HEK293T (cell line): ENCODE measurements at places on chromosomes 5 and 9.

DNA sequence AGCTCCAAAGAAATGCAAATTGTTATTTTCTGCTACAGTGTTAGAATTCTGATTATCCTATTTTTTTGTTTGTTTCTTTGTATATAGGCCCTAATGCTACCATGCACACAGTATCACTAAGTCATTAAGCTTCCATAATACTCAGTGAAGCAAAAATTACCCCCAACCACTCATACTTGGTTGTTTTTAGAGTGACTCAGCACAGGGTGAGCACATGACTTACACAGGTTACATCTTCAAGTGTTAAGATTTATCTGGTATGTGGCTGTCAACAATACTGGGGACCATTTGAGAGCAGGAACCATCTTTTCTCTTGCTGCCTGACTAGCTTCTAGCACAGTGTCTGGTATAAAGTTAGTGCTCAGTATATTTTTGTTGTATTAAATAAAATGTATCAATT lies 255.8 kb upstream of the SLC24A2 start:
- no peak for DNase-seq

DNA sequence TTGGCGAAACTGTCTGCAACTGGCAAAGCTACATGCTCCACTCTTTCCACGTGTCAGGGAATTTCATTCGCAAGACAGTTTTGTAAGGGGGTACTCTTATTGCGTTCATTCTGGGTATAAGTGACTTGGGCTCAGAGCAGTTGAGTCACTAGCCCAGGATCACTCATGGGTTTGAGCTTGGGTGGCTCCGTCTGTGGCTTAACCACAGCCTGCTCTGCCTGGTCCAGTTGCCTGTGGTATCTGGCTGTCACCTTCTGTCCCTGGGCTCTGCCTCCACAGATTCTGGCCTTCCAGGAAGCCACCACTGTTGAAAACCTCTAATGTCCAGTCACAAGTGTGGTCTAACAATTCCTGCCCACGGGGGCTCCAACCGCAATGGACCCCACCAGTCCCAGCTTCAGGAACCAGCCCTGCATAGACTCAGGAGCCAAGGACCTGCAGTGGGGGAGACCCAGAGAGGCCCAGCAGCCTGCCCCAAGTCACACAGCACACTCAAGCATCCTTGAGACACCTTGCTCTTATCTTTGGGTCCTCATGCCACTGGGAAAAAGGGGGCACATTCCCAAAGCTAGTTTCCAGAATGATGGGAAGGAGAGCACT lies 10.4 kb downstream of the KIF12 start:
- no peak for DNase-seq

- DNase-seq = no peak
Measured at GRCh38 chr9:135290086-135290485, 189.5 kb upstream of the PPP1R26 start.

GRCh38 chr5:101688156-101688555 lies 607.9 kb downstream of the SLCO4C1 start:
- DNase-seq = no peak

DNA sequence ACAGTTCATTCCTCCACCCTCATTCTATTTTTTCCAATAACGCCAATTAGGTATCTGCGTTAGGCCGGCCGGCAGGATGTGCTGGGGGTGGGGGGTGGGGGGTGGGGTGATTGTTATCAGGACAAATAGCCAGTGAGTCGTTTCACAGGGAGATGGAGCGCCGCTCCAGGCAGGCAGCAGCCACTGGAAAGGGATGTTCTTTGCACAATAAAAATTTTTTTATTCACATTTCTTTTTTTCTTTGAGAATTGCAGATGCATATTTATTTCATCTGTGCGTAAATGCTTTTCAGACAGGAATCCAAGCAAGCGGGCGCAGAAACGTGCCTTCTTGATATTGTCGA lies 4.1 kb downstream of the LMX1B start:
- no peak for DNase-seq

- no peak for DNase-seq
Measured at GRCh38 chr9:126331964-126332748, 5.5 kb downstream of the MVB12B start.

- no peak for DNase-seq
Measured at GRCh38 chr5:138444774-138445546, 6.1 kb downstream of the REEP2 start.

GRCh38 chr9:87406543-87407166 lies 91.0 kb upstream of the DAPK1 start:
- DNase-seq = no peak

- no peak for DNase-seq
Measured at GRCh38 chr5:9239071-9239470, 306.8 kb downstream of the SEMA5A start.

- DNase-seq = no peak
Measured at GRCh38 chr5:98780390-98780789, 6.9 kb downstream of the RGMB start.

DNA sequence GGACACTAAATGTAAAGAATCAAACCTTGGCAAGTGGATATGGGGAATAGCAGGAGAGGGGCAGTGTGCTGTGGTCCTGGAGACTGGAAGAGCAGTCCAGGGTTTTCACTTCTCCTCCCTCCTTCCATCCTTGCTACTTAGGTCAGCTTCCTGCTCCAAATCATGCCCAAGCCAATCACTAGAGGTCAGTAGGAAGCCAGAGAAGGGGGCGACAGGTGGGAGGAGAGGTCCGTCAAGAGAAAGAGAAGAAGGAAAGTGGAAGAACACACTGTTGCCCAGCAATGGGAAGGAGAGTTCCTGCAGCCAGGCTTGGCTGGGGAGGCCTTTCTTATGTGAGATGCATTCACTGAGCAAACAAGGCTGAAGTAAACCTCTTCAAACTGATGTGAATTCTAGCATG lies 289.6 kb downstream of the DTWD2 start:
- DNase-seq = peak; percentile 7

DNA sequence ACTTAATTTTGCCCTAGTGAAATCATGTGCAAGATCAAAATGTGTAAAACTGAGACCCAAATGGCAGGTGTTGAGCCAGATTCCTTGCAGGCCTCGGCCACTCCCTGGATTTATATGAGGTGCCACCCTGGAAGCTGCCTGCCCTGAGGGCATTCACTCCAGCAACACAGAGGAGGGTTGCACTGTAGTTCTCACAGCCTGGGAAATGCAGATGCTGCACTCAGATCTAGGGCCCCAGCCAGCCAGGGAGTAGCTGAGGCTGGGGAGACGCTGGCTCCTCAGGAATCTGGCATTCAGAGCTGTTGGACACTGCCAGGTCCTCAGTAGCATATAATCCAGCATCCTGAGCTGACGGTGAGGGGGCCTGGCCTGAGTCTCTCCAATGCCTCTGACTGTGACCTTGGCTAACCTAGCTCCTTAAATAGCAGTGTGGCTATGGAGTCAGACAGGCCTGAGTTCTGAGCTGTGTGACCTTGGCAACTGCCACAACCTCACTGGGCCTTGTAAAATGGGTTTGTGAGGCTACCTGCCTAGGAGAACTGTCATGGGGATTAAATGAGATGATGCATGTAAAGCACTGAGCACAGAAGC lies 8.7 kb downstream of the KCNMB1 start:
- DNase-seq = no peak

GRCh38 chr5:138659561-138659960 lies 84.4 kb upstream of the HSPA9 start:
- no peak for DNase-seq

DNA sequence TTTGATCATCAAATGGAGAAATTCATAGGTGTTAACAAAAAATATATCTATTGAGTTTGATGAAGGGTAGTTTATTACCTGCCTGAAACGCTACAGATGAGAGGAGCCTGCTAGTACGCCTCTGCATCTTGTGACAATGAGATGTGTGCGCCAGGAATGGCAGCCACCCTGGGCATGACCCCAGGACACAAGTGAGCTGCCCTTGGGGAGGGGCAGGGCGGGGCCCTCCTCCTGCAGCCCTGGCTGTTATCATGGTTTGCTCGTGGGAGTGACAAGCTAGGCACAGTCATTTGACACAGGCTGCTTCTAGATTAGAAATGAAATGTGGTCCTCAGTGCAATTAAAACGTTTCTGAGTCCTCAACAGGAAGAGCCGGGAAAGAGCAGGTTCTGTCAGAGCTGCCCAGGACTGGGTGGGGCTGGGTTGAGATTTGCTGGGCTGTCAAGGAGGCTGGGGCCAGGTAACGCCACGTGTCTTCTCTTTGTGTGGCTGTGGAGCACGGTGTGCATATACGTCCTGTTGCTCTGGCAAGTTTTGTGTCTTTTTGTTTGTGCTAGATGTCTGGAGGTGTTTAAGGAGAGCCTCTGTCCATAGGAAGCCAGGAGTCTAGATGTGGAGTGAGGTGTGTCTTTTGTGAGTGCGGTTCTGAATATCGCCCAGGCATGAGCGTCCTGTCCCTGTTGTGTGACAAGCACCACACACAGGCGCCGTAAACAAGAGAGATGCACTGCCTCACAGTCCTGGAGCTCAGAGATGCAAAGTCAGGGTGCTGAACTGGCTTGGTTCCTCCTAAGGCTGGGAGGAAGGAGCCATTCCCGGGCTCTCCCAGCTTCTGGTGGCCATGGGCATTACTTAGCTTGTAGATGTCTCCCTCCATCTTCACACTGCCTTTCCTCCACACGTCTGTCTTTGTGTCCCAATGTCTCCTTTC lies 129.0 kb upstream of the IRX4 start:
- DNase-seq = no peak

- DNase-seq = no peak
Measured at GRCh38 chr9:112817860-112818203, 67.3 kb downstream of the SNX30 start.

GRCh38 chr5:67814569-67815311 lies 400.8 kb upstream of the PIK3R1 start:
- no peak for DNase-seq

DNA sequence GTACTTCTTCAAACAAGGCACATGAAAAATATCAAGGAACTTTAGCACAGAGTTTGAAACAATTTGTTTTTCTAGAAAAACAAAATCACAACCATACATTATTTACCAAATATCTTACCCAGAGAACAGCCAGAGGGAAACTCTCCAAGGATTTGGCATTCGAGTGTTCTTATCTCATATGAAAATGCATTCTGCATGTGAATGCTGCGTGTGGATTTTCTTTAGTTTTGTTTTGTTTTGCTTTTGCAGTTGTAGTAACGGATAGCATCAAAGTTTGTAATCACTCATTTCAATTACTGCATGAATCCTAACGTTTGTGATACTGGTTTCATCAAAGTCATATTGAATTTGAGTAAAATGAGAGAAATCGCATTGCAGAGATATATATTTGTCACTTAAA lies 28.0 kb downstream of the ADAMTSL1 start:
- DNase-seq = no peak

DNA sequence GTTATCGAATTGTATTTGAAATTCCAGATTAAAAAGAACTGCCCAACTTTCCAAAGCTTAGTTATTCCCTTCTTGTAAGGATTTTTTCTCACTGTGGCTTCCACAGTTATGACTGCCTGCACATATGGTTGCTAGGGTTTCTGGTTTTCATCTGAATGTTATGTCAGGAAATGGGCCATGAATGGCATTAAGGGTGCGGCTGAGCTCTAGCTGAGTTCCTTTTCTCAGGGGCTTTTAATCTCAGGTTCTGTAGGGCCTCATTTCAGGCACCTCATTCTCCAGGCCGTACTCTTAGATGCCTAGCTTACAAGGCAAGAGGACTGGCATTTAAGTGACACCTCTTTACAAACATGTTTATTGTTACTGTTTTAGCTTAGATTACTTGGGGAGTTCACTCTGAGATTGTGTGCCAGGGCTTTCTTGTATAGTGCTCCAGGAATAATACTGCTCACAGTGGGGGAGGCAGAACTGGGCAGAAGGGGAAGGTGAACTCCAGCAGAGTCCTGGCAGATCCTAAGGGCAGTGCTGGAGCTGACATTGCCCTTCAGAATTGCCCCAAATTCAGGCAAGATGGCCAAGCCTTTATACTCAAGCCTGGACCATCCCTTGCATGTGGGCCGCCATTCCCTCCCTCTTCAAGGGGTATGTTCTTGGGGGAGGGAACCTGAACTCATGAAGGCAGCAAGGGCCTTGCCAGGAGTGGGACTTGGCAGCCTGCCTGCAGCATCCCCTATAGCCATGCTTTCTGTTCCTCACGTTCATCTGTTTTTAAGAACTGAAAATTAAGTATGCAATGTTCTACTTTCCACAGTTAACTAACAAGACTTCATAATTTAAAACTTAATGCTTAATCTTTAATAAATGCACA lies 111.5 kb downstream of the KDM4C start:
- no peak for DNase-seq

GRCh38 chr9:32487981-32488380 lies 38.0 kb downstream of the RIGI start:
- DNase-seq = no peak

DNA sequence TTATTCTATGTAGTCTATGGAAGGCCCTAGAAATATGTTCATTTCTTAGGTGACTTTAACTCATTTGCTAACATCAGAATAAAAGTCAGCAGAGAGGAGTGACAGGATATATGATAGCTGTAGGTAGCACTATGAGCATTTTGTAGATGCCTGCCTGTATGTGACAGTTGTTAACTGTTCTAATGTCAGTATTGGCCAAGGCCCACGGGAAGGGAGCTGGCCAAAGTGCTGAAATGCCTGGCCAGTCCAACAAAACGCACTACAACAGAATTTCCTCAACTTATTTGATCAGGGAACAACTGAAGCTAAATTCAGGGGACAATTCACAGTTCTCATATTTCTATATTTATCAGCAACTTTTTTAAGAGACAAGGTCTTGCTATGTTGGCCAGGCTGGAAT lies 20.8 kb downstream of the SV2C start:
- peak; percentile 32 for DNase-seq

GRCh38 chr5:134468921-134469400 lies 56.5 kb upstream of the JADE2 start:
- no peak for DNase-seq

GRCh38 chr5:82355053-82355452 lies 76.9 kb upstream of the RPS23 start:
- no peak for DNase-seq

- no peak for DNase-seq
Measured at GRCh38 chr9:89179540-89179894, 899 bp upstream of the SHC3 start.
